Mammary microvascular endothelial cell (primary cell): ENCODE measurements at places on chromosomes 2 and 18. TPM values are rescaled to one million over a fixed set of nuclear protein-coding genes. Genes with fewer than 3 reads are reported as not detected.

SKOR2 gene
- total RNA-seq, result not detected in 2 replicates

CDK15 gene
- total RNA-seq, result 0.07 TPM in 1 of 2 replicates, not detected in the other

HK2 gene
- 4.0 and 4.8 TPM in 2 replicates for total RNA-seq

ACTG2 gene
- total RNA-seq, result 0.25 TPM in 1 of 2 replicates, not detected in the other

SMPD4 gene
- 56.7 and 61.7 TPM in 2 replicates for total RNA-seq

C2orf78 gene
- not detected in 2 replicates for total RNA-seq

NPHP1 gene
- 2.5 and 5.7 TPM in 2 replicates for total RNA-seq

ITGA4 gene
- 13.8 and 15.3 TPM in 2 replicates for total RNA-seq

COL3A1 gene
- 2.3 and 2.6 TPM in 2 replicates for total RNA-seq

FSIP2 gene
- total RNA-seq, result 0.20 TPM in 1 of 2 replicates, not detected in the other

ACOXL gene
- total RNA-seq, result not detected in 2 replicates

ABCB11 gene
- under 0.01 and 0.05 TPM in 2 replicates for total RNA-seq

EML6 gene
- 0.13 and 0.89 TPM in 2 replicates for total RNA-seq

SMC6 gene
- total RNA-seq, result 21.7 and 25.3 TPM in 2 replicates

GAREM2 gene
- total RNA-seq, result 0.20 and 0.25 TPM in 2 replicates

TMEM200C gene
- total RNA-seq, result not detected in 2 replicates

GKN2 gene
- 0.20 TPM in 1 of 2 replicates, not detected in the other for total RNA-seq

LTBP1 gene
- total RNA-seq, result 27.4 and 27.5 TPM in 2 replicates

GAREM1 gene
- total RNA-seq, result 0.39 and 0.53 TPM in 2 replicates

CACNB4 gene
- not detected in 2 replicates for total RNA-seq

RAD51AP2 gene
- not detected in 2 replicates for total RNA-seq
